ENCODE measurements at places on chromosomes 7 and 10.

- no peak for DNase-seq
These were observed 804.2 kb downstream of the MAGI2 start for GRCh38 chr7:78649236-78649635.

DNA sequence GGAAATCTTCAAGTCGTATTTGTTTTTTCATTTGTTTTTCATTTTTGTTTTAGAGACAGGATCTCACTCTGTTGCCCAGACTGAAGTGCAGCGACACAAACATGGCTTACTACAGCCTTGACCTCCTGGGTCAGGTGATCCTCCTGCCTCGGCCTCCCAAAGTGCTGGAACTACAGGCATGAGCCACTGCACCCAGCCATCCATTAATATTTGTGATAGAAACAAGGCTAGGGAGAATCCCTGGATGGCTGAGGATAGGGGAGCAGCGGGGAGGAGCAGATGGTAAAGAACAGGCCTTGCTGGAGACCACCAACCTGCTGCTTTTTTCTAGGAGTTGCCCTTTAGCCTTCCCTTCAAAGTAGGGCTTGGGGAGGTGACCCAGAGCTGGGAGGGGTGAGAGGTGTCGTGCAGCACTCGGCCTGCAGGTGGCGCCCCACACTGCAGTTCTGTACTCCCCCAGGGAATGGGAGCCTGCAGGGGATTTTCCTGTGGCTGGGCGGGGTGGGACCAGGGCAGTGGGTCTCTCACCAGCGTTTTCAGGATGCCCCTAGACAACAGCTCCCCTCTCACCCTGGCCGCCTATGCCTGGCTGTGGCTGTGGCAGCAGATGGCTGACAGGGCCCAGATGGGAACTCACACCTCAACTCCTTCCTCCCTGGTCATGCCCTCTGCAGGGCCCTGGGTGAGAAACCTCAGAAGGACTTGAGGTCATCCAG, 12.6 kb upstream of the CDH23 start:
- peak; percentile 61 for DNase-seq

GRCh38 chr10:100803908-100804307, 58.5 kb downstream of the PAX2 start:
- DNase-seq = no peak

GRCh38 chr10:113127901-113128283, 177.8 kb downstream of the TCF7L2 start:
- DNase-seq = no peak

DNA sequence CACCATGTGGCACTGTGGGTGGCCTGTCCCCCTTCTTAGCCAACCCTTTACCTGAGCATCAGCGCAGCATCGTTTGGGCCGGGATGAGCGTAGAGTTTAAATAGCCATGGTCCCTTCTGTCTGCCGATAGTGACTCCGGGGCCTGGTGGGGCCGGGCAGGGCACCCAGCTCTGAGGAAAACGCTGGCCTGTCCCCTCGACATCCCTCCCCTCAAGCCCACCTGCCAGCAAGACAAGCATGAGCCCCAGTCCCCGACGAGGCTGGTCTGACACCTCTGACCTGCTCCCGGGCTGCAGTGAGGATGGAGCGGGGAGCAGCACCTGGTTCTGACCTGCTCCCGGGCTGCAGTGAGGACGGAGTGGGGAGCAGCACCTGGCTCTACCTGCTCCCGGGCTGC, 31.1 kb upstream of the CNPY1 start:
- DNase-seq = no peak

DNA sequence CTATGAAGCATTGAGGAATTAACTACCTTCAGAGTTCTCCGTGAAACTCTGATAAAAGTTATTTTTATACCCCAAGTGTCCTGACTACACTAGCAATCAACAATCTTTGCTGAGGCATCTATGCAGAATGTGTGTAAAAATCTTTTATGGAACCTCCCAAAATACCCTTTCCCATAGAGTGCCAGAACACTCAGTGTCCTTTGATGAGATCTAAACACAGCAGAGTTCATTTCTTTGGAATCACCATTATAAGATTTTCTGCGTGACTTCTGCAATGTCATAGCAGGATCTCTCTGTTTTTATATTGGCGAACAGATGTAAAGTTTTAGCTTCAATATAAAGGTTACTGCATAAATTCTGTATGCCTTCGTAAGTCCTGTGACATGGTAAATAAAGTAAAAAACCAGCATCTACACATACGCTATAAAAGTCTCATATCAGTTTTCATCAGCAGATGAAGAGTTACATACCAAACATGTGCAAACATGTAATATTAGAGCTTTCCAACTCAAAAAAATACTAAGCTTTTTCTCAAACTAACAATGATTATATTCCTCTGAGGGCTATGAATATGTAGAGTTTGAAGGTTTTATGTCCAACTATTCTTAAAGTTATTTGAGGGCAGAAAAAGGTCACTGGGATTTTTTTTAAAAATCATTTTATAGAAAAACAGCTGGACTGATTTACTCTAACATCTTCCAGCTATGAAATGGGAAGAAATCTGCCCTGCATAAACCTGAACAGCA, 67.2 kb downstream of the SKIDA1 start:
- DNase-seq = no peak

DNA sequence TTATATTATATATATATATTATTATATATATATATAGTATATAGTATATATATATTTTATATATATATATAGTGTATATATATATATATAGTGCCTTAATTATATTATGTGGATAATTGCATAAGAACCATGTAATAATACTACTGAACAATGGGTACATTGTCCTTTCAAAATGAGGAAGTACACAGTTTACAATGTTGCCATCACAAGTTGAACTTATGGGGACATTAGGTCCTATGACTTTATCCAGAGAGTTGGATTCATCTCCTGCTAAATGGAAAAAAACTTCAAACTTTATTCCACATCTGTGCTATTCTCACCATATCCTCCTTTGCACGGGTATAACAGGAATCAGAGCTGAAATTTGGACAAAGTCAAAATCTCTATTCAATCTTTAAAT, 105.0 kb upstream of the AGR3 start:
- DNase-seq = no peak

- no peak for DNase-seq
These were observed 648.5 kb upstream of the LRRN3 start for GRCh38 chr7:110442381-110442837.

DNA sequence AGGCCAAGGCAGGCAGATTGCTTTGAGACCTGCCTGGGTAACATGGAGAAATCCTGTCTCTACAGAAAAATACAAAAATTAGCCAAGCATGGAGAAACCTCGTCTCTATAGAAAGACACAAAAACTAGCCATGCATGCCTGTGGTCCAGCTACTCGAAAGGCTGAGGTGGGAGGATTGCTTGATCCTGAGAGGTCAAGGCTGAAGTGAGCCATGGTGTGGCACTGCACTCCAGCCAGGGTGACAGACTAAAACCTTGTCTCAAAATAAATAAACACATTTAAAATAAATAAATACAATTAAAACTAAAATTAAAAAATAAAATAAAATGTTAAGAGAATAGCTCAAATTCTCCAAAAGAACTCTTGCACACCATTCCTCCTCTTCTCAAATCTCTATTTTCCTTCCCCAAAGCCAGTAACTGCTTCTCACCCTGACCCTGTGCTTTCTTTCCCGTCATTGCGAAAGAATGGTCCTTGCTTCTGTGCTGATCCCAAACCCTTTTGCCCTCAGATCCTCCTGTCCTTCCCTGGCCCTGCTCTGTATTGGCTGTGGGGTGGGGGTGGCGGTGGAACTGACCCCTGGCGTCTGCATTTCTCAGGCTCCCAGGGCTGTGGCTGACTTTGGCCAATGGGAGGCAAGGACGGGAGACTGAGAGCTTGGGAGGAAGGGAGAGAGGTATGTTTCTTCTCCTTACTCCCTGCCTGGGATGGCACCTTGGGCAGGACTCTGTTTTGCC, 12.4 kb downstream of the SRGN start:
- no peak for DNase-seq

- DNase-seq = no peak
These were observed 30.3 kb upstream of the SUN1 start for GRCh38 chr7:801940-802381.

DNA sequence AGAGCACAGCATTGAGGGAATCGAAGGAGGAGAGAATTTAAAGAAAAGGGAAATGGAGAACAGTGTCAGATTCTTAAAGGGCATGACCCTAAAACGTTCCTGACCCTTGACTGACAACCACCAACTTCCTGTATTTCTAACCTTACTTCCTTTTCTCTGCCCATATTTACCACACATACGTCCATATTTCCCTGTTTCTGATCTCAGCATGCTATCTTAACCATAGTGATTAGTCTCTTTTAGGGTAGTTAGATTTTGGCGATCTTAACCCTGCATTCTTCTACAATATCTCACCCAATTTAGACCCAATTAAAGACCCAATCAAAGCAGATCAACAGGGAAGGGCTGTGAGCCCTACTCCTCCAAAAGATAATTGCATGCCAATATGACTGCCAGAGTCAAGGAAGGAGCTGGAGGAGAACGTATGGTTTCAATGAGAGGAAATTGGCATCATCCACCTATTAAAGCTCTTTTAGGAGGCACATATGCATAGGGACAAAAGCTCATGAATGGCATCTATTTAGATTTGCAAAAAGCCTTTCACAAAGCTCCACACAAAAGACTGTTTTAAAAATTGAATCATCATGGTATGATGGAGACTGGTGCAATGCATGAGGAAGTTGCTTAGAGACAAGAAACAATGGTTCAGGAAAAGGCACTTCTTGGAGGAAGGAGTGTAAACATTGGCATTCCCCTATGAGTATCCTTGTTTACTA, 49.0 kb upstream of the ARHGAP12 start:
- DNase-seq = no peak

DNA sequence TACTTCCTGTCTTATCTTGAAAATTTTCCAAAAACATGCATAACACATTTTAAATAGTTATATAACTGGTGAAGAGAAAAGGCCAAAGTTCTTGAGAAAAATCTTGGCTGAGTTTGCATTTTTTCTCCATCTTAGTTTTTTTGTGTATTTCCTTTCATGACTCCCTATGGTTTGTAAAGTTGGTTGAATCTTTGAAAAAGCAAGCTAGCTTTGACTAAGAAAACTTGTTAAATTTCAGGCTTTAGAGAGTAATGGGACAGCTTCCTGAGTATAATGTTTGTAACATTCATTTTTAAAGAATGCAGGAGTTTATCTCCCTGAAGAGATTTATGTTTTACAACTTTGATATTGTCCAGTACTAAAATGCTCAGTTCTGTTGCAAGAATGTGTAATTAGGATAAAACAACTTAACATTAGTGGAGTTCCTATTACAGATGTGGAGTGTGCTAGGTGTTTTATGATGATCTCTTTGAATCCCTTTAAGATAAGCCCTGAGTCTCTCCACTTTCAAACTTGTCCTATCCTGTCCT, 11.1 kb upstream of the HERPUD2 start:
- no peak for DNase-seq

DNA sequence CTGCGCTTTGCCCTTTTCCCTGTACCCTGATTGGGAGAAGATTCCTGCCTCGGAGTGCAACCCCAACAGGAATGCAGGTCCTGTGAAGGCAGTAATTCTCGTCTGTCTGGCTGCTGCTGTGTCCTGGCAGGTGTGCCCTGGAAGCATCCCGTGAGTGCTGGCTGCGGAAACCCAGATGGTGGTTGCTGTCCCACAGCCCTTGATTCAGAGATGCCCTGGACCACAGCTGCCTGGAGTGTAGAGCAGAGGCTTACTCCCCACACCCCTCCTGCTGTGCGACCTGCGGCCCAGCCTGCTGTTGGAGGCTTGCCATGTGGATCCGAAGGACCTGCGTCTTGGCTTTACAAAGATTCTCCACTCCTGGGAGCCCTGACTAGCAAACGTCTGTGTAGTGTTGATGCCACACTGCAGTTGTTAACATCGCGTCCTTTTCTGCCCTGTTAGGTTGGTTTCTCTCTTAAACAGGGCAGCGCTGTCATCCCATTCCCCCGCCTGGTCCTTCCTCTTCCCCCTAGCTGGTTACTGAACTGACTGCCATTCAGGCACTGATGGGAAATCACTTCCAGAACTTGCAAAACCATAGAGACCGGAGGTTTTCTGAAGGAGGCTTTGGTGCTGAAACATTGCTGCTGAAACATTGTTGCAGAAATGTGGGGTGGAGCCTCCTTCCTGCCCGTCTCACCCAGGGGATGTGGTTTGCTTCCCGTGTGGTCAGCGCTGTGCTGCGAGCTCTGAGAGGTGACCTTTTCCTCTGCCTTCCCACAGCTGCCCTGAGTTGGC, 53.3 kb downstream of the DNAJB6 start:
- no peak for DNase-seq

DNA sequence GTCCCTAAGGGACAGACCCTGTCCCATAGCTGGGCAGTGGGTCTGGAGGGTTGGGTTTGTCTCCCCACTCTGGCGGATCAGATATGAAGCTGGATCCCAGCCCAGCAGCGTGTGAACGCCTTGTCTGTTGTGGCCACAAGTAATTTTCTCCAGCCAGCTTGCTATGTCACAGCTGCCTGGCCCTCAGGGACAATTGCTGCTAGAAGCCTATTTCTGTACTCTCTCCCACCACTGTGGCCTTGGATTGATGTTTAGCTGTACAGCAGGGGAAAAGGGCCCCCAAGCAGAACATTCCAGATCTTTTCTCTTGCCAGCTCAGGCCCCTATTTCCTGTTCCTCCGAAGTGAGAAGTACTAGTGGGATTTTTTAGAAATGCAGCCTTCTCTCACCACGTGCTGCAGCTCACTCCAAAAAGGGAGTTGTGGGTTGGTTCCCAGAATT, 53.5 kb upstream of the WAC start:
- DNase-seq = no peak

DNA sequence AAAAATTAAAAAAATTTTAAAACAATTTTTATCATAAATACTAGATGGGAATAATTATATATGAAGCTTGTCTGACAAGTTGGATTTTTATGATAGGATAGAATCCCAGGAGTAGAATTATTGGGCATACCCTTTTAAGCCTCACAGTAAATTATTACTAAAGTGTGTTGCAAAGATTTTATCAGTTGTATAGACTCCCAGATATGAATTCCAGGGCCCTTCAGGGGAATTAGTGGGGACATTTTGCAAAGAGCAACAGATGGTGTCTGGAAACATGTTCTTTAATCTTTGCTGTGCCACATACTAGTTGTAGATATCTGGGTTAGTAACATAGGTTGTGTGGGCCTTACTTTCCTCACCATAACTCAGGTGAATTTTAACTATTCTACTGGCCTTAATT, 28.7 kb downstream of the ZEB1 start:
- DNase-seq = no peak

GRCh38 chr10:101120884-101121653, 10.0 kb upstream of the TLX1 start:
- DNase-seq = no peak

- DNase-seq = no peak
These were observed 102.1 kb upstream of the TMEM168 start for GRCh38 chr7:112892263-112892662.

DNA sequence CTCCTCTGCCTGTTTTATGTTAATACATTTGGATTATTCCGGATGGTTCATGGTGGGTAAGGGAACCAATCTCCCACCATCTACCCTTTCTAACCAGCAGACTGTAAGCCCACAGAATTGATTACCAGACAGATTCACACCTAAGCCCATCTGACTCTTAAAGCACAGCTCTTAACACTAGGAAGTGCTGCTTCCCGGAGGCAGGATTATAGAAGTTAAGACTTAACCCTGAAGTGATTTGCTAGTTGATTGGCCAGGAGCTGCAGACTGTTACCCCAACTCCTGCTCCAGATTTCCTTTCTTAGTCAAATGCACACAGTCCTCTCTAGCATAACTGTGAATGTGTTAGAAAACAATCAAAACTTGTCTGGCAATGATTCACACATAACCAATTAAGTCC, 221.7 kb downstream of the CDK14 start:
- DNase-seq = no peak
